ENCODE measurements at places on chromosomes 12 and 14. TPM values are rescaled to one million over a fixed set of nuclear protein-coding genes. Genes with fewer than 3 reads are reported as not detected.

- no peak for DNase-seq
These were observed 60.2 kb downstream of the ANO2 start for GRCh38 chr12:5884866-5885265.

DNA sequence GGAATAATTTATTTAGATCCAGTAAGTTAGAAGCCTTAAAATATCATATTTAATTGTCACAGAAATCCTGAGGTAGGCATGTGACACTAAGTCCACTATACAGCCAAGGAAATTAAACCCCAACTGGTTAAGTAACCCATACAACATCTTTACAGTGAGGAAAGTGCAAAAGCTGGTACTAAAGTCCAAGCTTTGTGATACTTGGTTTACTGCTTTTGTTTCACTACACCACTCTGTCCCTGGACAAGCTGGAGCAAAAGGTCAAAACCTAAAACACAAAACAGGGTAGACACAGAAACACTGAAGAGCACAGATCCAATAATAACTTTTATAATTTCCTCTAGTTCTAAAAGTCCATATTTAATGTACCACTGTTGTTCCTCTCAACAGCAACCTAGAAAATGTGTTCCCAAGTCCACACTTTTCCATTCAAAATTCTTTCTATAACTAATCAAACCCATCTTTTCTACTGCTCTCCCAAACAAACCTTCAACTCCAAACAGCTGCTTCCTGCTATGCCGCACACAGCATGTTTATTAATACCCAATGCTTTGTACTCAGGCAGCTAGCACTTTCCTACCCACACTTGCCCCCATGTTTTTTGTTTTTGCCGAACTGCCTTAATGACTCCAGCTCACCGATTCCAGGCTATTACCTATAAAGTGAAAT is 90.9 kb downstream of the MED13L start:
- no peak for DNase-seq

- no peak for DNase-seq
These were observed 32.6 kb upstream of the PLEKHG3 start for GRCh38 chr14:64671591-64671990.

DNA sequence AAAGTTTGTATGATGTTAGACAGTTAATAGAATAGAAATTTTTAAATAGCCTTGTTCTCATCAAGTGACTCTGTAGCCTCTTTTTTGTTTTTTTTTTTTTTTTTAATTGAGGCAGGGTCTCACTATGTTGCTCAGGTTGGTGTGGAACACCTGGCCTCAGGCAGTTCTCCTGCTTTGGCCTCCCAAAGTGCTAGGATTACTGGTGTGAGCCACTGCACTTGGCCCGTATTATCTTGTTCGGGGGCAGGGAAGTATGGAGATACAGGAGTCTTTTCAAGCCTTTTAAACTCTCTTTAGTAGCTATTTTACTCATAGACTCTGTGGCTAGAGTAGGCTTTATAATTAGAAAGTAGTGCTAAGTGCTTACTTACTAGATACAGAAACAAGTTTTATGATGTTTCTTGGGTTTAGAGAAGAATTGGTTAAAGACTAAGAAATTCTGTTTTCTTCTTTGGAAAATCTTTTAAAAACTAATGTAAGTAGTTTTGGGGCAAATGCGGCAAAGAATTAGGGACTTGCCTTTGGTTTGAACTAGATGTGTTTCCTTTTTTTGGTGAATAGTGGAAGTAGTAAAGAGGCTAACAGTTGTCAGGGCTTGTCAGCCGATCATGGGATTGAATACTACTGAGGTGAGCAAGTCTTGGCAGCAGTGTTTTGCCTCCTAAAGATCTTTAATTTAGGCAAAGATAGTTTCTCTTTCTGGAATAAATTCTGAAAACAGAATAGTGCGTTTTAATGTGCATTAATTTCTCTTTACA is 31.3 kb downstream of the FBXO34 start:
- no peak for DNase-seq

GRCh38 chr12:76085520-76085868 is 1.0 kb upstream of the NAP1L1 start:
- no peak for DNase-seq

- DNase-seq: no peak
These were observed 77.8 kb downstream of the PDE6H start for GRCh38 chr12:15050659-15051058.

DNA sequence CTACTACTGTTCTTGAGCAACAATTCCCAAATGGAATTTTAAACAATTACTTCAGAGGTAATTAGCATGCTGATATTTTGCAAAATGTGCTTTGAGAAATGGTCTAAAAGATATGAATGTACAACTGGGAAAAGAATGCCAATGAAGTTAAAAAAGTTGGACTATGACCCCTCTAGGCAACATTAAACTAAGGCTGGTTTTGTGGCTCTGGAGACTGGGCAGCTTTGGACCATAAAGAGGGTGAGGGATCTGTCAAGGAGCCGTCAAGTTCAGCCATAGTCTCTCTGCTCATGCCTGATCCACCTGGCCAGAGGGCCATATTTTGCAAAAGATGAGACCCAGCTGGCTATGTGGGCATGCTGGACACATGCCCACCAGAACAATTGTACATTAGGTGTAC is 38.8 kb downstream of the CMAS start:
- DNase-seq: no peak

GRCh38 chr12:104799458-104799857 is 158.6 kb downstream of the SLC41A2 start:
- no peak for DNase-seq

DNA sequence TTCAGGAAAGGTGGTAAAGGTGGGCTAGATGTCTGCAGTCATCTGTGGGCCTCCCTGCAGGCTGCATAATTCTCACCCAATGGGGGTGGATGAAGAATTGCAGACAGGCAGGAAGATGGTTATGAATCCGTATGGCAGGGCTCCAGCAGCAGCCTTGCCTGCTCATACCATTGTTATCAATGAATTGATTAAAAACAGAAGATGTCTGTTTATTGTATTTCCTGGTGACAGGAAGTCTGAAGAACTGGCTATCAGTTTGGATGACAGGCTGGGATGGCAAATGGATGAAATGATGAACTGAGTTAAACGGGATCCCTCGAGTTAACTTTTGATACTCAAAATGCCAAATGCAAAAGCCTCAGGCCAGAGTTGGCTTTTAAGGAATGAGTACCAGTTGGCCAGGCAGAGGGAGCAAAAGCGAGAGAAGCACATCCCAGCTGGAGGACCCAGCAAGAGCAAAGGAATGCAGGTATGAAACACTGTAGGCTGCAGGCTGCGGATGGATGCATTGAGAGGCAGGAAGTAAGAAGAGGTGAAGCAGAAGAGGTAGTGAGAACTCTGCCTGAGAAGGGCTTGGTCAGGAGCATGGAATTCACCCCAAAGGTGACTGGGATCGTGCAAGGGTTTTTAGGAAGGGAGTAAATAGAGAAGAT is 550.0 kb upstream of the TBX3 start:
- DNase-seq: no peak

DNA sequence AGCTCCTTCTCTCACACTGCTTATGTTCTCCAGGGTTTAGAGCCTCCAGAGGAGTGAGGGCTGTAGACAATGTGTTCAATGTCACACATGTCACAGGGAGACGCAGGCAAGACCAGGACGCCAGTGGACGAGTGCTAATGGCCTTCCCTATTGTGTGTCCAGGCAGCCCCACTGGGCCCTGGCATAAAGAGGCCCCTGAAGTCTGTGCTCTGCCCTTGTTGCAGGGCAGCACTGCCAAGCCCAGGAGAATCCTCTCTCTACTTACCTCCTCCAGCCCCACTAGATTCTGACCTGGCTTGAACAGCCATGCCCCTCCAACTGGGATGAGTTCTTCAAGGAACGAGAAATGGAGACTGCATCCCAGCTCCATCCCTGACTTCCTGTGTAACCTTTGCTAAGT is 24.8 kb upstream of the TMEM106C start:
- no peak for DNase-seq

GRCh38 chr14:68695326-68695768 is 97.5 kb downstream of the ZFP36L1 start:
- DNase-seq: peak; percentile 41

DNA sequence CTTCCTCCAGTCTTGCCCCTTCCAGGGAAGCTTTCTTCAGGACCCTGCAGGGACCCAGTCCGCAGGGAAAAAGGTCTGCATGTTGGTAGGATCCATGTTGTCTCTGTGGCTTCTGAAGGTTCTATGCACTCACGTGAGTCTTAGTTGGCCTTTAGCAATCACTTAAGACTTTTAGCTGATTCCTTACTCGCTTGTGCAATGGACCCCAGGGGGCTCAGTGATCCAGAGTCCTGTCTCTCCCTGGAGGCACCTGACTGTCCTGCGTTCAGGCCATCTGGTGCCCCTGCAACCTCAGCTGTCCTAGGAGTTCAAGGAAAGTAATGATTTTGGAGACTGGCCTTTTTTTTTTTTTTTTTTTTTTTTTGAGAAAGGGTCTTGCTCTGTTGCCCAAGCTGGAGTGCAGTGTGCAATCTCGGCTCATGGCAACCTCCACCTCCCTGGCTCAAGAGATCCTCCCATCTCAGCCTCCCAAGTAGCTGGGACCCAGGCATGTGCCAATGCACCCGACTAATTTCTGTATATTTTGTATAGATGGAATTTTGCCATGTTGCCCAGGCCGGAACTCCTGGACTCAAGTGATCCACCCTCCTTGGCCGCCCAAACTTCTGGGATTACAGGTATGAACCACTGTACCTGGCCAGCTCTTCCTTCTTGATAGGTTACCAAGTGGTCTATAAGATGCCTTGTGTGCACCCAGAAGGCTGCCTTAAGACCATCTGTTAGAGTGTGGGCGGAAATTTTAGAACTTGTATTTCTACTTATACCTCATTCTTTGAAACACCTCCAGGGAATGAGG is 4.6 kb downstream of the IFI27L2 start:
- DNase-seq: no peak

- no peak for DNase-seq
These were observed 18.9 kb upstream of the POC1B start for GRCh38 chr12:89544681-89545184.

- DNase-seq: no peak
These were observed 1.9 kb downstream of the FAM186A start for GRCh38 chr12:50394469-50395029.

DNA sequence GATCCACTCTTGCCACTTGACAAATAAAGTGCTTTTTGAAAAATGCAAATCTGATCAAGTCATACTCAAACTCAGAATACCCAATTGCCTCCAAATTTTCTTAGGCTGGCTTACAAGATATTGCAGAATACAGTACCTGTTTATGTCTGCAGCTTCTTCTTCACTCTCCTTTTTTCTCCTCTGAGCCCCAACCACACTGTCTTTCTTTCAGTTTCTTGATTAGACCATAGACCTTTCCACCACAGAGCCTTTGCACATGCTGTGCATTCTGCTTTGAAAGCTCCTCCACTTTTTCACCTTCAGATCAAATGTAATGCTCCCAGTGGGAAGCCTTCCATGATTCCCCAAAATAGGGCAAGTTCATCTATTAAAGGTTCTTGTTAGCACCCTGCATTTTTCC is 13.9 kb upstream of the GYS2 start:
- no peak for DNase-seq

DNA sequence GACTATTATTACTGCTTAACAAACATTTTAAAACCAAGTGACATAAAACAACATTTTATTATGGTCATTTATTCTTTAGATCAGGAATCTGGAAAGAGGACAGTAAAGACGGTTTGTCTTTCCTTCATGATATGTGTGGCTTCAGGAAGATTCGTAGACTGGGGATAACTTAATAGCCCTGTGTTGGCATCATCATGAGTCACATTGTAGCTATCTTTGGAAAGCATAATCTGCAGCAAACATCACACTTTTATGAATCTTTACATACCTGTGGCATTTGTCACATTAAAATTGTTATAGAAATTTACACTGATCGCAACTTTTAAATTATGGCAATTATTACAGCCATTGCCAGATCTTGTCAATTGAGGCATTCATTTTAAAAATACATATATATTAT is 397.1 kb downstream of the NOVA1 start:
- DNase-seq: no peak

Gene KRT75
- total RNA-seq: not detected

Gene MIP
- not detected for total RNA-seq

Gene PTCSC3
- total RNA-seq: not detected

Gene ADAM21
- total RNA-seq: not detected

Gene RTL1
- not detected for total RNA-seq

Gene PRPF39
- total RNA-seq: 37.5 TPM

Gene CLEC2B
- total RNA-seq: 13.1 TPM

Gene BICDL1
- total RNA-seq: 0.68 TPM

Gene NINJ2
- 2.4 TPM for total RNA-seq

Gene RASSF3
- total RNA-seq: 149 TPM
